ENCODE measurements at places on chromosomes 2 and 18. TPM values are rescaled to one million over a fixed set of nuclear protein-coding genes. Genes with fewer than 3 reads are reported as not detected.

Gene PSMA8
- total RNA-seq = not detected

Gene BUB1
- total RNA-seq = 1.8 TPM

Gene SMC6
- 30.8 TPM for total RNA-seq

Gene NTSR2
- 2.1 TPM for total RNA-seq

Gene DGUOK
- total RNA-seq = 36.9 TPM

Gene CIB4
- not detected for total RNA-seq

Gene TLK1
- total RNA-seq = 51.3 TPM

Gene ERMN
- 1.0 TPM for total RNA-seq

Gene GTF2A1L
- total RNA-seq = 9.9 TPM

Gene TNP1
- total RNA-seq = not detected

Gene RAPGEF4
- 8.1 TPM for total RNA-seq

Gene CAPN14
- total RNA-seq = not detected

Gene MDH1B
- 0.63 TPM for total RNA-seq

Gene MYO1B
- 37.1 TPM for total RNA-seq

Gene C2orf80
- not detected for total RNA-seq

Gene UGT1A5
- not detected for total RNA-seq

Gene SPRED2
- total RNA-seq = 22.7 TPM

Gene LBX2
- total RNA-seq = 2.7 TPM

Gene XRCC5
- 164 TPM for total RNA-seq

Gene ELOA2
- total RNA-seq = not detected

Gene GALR1
- 0.42 TPM for total RNA-seq

Gene CD207
- not detected for total RNA-seq

Gene SP5
- 14.1 TPM for total RNA-seq

Gene SOX11
- not detected for total RNA-seq

Gene MYO7B
- not detected for total RNA-seq

Gene COL4A4
- 0.90 TPM for total RNA-seq

Gene TMEFF2
- total RNA-seq = not detected

Gene ZC3H8
- 3.5 TPM for total RNA-seq

Gene SPEG
- total RNA-seq = 7.6 TPM

Gene SH3RF3
- total RNA-seq = 6.9 TPM

Gene CXCR1
- total RNA-seq = not detected

Gene APOB
- 3.7 TPM for total RNA-seq

Gene BIN1
- total RNA-seq = 146 TPM

Gene CYP1B1
- total RNA-seq = 181 TPM

Gene EML6
- 0.98 TPM for total RNA-seq

Gene REEP1
- total RNA-seq = 1.3 TPM

Gene HOXD1
- total RNA-seq = 1.8 TPM

Gene CHRNG
- not detected for total RNA-seq

Gene TMEM169
- total RNA-seq = 0.60 TPM

Gene NOTO
- not detected for total RNA-seq

Gene SERPINB4
- total RNA-seq = not detected
